ENCODE measurements at places on chromosomes 1 and 21.

DNA sequence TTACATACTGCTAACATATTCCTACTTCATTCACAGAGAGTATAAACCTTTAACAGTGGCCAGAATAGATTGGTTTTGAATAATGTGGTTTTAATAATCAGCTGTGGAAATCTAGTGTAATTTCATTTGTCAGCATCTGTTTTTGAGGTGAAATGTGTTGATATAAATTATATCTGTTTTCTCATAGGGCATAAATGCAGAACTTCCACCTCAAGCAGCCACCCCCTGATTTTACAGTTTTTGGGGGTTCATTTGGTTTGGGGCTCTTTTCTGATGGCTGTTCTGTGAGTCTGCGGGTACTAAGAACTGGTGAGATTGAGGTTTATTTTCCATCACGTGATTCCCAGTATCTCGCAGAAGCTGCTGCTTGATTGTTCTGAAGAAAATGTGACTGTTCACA, 23.2 kb downstream of the EDARADD start:
- DNase-seq = no peak

DNA sequence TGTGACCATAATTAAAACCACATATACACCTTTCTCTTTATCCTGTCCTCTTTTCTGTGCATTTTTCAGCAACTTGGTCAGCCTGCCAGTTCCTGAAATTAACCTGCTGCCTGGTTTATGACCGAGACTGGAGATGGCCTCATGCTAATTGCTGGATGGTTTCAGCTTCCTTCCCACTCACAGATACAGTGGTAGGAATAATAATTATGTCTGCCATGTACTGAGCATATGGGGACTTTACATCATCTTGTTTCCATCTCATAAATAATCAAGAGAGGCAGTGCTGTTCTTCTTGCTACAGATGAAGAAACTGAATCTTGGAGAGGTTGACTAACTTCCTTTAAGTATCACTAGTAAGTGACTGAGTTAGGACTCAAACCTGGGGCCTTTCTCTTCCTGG, 148.2 kb downstream of the NOS1AP start:
- no peak for DNase-seq

GRCh38 chr1:1079408-1080121, 5.5 kb upstream of the RNF223 start:
- DNase-seq = peak; percentile 78

DNA sequence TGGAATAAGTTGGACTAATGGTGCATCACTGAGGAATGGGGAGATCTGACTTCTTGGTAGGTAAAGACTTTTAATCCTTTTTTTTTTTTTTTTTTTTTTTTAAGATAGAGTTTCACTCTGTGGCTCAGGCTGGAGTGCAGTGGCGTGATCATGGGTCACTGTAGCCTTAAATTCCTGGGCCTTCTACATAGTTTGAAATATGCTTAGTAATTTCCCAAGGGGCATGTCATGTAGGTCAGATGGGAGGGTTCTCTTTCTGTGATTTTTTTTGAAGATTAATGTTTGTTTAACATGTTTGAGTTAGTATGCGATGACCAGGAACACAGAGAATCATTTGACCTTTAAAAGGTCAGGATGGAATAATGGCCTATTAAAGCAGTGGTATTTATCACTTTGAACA, 129.1 kb downstream of the S1PR1 start:
- DNase-seq = no peak

GRCh38 chr1:213332491-213332890, 281.4 kb downstream of the RPS6KC1 start:
- DNase-seq = no peak

DNA sequence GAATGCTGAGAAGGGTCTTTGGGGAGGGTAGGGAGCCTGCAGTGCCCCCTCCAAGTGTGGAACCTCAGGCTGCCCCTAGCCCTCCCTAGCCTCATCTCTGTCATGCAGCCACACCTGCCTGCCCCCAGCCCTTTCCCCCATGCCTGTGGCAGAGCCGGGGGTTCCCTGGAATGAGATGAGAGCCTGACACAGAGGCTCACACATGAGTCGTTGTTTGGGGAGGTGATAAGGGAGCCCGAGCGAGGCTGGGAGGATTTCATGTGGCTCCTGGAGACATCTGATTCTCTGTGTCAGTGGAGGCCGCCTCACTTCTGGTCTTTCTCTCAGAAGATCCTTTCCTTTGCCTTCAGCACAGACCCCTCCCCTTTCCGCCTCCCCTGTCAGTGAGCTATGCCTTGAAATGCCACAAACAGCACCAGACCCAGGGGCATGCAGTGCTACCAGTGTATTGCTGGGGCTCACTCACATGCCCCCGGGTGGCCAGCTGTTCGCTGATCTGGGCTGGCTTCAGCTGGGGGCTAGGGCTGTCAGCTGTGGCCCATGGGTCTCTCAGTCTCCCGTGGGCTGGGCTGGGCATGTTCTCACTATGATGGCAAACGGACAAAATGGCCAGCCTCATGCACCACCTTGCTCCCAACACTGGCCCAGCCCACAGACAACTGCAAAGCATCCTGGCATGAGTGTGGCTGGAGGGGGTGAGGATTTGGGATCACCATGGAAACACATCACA, 102.6 kb downstream of the AJAP1 start:
- no peak for DNase-seq

DNA sequence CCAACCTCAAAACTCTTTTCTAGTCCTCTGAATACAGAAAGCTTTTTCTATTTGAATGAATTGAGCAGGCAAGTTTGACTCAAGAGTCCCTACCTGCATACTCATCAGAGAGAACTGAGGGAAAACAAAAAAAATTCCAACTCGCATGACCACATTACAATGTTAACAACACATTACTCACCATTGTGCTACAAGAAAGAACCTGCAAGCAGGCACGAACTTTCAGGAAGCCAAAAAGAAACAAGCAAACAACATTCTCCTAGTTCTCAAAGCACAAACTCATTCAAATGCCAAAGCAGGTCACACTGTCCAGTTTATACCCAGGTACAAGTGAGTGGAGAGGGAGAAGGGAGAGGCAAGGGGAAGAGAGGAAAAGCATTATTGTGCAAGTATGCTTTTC, 14.6 kb downstream of the OTUD7B start:
- DNase-seq = no peak

DNA sequence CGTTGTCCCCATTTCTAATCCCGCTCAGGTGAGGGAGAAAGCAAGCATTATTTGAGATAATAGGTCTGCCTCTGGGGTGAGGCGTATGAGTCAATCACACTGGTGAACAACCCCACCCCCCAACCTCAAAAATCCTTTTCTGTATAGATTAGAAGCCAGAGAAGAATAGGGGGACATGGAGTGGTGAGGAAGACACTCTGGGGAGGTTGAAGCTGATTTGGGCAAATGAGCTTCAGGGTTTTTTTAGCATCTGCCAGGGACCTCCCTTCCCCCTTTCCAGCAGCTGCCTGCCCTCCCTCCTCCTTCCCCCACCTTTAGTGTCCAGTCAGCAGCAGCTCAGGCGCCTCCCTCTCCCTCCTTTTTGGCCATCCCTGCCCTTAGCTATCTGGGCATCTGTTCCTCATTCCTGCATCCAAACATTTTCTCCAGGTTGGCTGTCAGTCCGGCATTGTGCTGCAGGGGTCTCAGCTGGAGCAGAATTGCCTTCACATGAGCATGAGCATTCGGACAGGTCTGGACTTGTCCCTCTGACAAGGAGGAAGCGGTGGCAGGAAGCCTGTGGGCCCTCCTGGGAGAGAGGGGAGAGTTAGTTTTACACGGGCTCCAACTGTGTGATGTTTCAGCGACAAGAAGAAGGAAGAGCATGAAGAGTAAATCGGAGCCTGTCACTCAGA, 30.8 kb upstream of the PTGFRN start:
- no peak for DNase-seq

- no peak for DNase-seq
Observed at GRCh38 chr1:201692555-201693394, 136.2 kb upstream of the IPO9 start.

GRCh38 chr1:29709704-29710280, 473.5 kb downstream of the PTPRU start:
- no peak for DNase-seq

DNA sequence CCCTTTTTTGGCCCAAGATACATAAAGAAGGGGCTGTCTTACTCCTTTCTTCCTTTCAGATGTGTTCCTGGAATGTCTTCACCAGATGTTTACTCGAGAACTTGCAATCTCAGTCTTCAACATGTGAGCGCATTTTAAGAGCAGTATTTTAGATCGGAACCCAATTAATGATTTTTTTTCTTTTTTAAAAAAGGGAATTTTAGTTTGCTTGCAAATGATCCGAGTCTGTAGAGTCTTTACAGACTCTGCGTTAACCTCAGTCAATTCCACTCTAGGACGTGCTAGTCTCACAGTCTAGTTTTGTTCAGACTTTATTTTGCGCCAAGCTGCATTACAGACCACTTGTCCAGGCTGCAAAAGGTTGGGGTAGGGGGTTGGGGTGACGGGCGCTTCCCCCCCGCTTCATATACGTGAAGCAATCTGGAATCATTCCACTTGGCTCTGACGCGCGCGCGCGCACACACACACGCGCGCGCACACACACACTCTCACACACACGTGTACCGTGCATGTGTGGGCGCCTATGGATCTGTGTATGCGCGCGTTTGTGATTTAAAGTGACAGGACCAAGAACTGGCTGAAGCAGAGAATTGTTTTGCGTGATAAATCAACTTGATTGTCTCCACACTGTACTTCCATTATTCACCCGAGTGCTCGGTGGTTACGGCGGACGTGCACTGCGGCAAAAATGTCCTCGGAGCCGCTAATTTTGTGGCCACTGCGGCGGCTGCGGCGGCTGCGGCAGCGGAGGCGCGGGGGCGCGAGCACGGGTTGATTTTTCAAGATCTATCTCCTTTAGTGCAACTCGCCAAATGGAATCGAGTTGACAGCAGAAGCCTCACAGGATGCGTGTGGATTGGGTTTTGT, 25.6 kb upstream of the NFIA start:
- peak; percentile 51 for DNase-seq

- no peak for DNase-seq
Observed at GRCh38 chr21:31913182-31913608, 40.4 kb downstream of the HUNK start.

DNA sequence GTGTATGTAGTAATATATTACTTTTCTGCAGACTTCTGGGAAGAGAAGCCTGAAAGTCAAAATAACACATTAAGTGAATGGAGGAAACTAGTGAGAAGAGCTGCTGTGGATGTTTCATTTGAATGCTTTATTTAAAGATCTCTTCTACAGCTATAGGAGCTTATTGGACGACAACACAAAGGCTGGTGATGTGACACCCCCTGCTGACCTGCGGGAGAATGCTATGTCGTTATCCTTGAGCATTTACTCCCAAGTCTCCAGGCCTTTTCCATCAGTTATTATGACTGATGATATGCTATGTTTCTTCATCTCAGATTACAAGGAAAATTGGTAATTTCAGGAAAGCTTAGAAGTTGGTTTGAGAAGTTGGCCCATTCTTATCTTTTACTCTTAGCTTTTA, 22.3 kb upstream of the PLA2G4A start:
- no peak for DNase-seq

DNA sequence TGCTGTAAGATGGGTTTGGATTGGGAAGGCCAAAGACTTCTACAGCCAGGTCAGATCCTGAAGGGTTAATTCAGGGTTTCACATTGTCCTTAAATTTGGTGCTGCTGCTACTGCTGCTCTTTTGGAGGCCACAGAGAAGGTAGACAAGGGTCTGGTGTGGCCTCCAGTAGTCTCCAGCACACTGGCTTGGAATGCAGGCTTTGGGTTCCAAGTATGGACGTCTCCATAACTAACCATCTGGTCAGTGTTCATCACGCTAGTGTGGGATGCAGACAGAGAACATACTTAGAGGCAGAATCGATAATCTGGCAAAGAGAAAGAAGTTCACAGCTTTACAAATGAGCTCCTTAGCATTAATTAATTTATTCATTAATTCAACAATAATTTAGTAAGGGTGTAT, 154.1 kb downstream of the ZBTB18 start:
- no peak for DNase-seq

- DNase-seq = no peak
Observed at GRCh38 chr1:204744107-204744779, 58.7 kb upstream of the LRRN2 start.

GRCh38 chr1:35546614-35547013, 10.6 kb downstream of the KIAA0319L start:
- no peak for DNase-seq

DNA sequence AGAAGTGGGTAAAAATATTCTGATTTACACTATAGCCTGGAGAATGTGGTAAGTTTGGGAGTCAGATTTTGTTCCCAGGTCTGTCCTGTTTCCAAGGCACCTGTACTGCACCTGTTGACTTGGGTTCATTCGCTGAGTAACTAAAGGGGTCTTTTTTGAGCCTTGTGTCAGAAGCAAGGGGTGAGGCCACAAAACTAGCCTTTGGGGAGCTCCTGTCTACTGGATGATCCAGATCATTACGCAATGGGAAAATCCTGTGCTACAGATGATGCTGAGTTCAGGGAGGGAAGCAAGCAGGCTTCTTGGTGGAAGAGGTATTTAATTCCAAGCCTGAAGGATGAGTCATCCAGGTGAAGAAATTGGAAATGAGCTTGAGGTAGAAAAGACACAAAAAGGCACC, 424.0 kb downstream of the MATN1 start:
- DNase-seq = no peak

- DNase-seq = no peak
Observed at GRCh38 chr1:7046314-7046713, 261.1 kb downstream of the CAMTA1 start.

GRCh38 chr1:70090875-70091274, 114.5 kb downstream of the LRRC40 start:
- no peak for DNase-seq

DNA sequence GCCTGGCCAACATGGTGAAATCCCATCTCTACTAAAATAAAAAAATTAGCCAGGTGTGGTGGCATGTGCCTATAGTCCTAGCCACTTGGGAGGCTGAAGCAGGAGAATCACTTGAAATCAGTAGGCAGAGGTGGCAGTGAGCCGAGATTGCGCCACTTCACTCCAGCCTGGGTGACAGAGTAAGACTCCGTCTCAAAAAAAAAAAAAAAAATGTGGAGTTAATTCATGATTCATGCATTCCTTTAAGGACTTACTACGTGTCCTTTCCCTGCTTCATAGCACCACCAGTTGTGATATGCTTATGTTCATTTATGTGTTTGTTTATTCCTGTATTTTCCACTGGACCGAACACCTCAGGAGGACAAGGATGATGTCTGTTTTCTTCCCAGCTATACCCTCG, 12.7 kb upstream of the PRELP start:
- no peak for DNase-seq

DNA sequence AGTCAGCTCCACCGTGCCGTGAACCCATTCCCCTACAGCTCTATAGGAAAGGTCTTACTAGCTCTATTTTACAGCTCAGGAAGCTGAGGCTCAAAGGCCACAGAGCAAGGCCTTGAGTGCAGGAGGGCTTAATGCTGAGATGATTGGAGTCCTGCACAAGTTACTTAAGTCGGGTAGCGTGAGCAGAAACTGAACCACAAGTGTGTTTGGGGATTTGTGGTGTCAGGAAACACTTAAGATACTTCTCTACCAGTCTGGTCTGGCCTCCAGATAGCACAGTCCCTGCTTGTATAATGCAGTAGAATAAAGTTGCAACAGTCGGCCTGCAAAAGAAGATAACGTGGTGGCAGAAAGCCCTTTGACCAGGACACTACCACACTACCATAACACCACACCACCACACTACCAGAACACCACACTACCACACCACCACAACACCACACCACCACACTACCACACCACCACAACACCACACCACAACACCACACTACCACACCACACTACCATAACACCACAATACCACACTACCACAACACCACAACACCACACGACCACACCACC, 118.1 kb downstream of the SPSB1 start:
- DNase-seq = peak; percentile 48

- DNase-seq = no peak
Observed at GRCh38 chr1:222631611-222632208, 13.8 kb downstream of the MIA3 start.
